Activated naive CD8-positive, alpha-beta T cell treated with anti-CD3 and anti-CD28 coated beads, Interleukin-2, amount 50 U/mL, for 16 hours (primary cell): ENCODE measurements at places on chromosomes 16 and 17.

DNA sequence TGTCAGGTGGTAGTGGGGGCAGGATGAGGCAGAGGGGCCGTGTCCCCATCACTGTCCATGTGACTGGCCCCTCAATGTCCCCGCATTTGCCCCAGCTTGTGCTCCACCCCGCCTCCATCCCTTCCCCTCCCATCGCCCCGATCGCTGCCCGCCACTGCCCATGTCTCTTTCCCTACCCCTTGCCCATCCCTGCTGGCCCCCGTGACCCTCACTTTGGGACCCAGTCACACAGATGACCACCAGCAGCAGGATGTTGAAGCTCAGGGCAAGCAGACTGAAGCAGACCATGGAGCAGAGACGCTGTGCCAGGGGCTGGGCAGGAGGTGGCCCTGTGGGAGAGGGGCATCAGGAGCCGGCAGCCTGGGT, 6.1 kb downstream of the ASGR2 start:
- DNase-seq = no peak

DNA sequence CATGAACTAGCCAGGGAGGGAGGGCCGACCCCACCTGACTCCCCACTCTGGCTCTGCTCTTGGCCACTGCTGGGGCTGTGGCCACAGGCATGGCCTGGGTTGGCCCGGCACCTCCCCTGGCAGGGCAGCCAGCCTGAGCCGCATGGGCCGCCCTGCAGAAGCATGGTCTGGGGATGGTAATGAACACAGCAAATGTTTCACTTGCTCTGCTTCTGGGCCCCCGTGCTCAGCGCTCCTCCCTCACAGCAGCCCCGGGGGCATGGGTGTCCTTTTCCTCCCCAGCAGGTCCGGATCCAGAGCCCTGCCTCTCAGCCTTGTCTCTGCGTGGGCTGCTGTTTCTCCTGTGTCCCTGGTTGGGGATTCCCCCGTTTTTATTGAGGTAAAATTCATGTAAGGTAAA, 30.9 kb upstream of the KCNJ12 start:
- no peak for DNase-seq

GRCh38 chr17:70271200-70271599, 101.9 kb downstream of the KCNJ2 start:
- no peak for DNase-seq

DNA sequence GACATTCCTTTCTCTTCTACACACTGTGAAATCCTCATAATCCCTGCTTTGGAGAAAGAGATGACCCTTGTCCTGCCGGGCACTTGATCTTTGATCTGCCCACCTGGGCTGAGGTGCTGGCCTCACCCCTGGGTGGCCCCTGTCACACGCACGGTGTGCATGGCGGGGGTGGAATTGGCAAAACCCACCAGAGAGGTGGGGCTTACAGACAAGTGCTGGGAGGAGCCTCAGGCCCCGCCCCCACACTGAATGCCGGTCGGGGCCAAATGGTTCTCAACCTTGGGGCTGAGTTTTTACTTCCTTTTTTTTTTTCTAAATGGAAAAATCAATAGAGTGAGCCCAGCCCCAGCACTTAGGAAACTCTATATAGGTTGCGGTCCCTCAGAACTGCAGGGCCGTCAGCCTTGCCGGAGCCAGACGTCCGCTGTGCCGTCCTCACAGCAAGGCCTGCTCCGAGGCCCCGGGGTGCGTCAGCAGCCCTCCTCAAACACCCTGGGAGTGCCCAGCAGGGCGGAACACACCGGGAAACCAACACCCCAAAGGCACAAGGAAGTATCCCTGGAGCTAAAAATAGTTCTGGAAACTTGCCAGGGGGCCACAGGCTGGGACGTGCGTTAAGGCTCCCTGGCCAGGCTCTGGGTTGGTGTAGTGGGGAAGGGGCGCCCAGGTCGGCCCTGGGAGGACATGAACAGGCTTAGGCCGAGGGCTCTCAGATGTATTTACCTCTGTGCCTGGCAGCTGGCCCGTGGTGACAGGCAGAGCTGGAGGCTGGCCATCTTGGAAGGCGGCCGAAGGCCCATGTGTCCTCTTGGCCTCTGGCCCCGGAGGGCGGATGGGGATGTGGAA, 11.0 kb downstream of the GPRC5C start:
- DNase-seq = no peak

DNA sequence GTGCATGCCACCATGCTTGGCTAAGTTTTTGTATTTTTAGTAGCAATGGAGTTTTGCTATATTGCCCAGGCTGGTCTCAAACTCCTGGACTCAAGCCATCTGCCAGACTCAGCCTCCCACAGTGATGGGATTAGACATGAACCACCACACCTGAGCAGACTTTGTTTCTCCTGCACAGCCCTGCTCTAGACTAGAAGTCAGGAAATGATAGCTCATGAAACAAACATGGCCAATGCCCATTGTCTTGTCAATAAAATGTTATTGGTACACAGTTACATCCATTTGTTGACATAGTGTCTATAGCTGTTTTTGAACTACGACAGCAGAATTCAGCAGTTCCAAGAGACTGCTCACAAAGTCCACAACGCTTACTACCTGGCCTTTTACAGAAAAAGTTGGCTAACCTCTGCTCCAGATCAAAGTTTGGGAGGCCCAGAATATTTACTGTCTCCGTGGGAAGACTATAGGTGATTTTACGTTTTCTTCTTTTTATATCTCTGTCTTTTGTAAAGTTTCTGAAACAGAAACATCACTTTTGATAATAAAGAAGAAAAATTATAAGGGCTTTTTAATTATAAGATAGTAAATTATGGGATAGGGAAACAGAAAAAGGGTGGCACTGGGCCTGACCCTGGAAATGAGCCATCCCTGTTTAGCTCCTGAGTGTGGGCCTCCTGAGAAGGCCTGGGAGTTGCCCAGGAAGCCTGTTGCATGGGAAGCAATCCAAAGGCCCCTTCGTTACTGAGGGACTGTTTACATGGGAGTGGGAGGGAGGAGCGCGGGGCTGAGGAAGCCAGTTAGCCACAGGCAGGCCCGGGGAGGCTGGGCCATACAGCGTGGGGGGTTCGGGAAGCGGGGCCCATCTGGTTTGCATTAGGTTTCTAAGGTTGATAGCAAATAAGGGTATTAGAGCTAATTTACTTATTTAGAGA, 201.5 kb downstream of the IRF8 start:
- no peak for DNase-seq

DNA sequence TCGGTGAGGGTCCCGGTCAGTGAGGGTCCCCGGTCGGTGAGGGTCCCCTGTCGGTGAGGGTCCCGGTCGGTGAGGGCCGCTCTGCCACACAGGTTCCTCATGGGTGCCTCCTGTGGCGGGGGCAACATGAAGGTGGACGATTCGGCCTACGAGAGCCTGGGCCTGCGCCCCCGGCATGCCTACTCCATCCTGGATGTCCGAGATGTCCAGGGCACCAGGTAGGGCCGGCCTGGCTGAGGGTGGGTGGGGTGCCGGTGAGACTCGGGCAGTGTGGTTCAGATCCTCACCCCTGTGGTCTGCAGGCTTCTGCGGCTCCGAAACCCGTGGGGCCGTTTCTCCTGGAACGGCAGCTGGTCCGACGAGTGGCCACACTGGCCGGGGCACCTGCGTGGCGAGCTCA, 9.0 kb upstream of the PRR35 start:
- DNase-seq = no peak

- DNase-seq = no peak
These were observed 4.9 kb upstream of the CDH1 start for GRCh38 chr16:68732042-68732680.

GRCh38 chr16:2095315-2095853, 40.3 kb downstream of the PKD1 start:
- no peak for DNase-seq

DNA sequence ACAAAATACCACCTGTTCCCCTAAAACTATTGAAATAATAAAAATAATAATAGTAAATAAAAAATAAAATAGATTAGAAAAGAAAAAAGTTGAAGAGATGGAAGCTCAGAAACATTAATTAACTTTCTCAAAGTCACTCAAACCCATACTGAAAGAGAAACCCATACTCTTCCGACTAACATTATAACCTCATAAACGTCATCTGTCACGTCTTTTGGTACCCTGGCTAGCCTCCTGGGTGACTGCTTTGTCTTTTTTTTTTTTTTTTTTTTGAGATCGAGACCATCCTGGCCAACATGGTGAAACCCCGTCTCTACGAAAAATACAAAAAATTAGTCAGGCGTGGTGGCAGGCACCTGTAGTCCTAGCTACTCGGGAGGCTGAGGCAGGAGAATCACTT, 7.6 kb downstream of the SLFN12L start:
- DNase-seq = no peak

DNA sequence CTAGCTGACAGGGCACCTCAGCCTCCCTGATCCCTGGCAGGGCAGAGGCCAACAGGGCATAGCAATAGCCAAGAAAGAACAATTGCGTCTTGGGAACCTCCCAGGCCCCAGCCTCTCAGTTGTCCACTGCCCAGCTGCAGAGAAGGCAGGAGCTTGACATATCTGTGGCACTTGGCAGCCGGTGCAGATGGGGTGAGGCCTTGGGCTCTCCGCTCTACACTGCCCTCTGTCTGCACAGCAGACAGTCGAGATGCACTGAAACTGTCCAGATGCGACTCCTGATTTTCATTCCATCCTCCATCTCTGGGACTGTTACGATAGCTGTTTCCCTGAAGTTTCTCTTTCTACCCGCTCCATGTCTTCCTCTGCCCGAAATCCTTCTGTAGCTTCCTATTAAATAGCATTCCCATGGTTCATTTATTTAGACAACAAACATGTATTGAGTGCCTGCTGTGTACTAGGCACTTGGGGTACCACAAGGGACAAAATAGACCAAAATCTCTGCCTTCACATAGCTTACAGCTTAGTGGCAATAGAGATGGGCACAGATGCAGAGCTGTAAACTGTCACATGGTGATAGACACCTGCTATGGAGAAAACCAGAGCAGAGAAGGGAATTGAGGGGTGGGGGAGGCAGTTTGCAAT, 3.3 kb downstream of the POLR3E start:
- no peak for DNase-seq

DNA sequence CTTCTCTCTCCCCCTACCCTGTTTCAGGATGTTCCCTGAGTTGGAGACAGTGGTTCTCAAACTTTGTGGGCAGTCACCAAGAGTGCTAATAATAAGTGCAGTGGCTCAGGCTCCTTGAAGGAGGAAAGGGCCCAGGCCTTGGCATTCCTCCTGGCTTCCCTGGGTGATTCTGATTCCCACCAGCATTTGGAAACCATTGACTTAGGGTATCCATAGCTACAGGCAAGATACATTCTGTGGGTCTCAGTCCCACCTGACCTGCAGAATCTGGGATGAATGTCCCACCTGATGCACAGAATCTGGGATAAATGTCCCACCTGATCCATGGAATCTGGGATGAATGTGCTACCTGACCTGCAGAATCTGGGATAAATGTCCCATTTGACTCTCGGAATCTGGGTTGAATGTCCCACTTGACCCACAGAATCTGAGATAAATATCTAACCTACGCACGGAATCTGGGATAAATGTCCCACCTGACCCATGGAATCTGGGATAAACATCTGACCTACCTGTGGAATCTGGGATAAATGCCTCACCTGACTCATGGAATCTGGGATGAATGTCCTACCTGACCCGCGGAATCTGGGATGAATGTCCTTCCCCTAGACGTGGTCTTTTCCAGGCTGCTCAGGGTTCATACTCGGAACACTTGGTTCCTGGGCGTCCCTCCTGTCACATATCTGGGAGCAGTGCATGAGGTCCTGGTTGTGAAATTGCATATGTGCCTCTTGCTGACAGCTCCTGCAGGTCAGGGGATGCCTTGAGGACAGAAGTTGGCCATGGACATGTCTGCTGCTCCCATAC, 136.7 kb upstream of the HS3ST2 start:
- DNase-seq = no peak

- DNase-seq = no peak
These were observed 266.7 kb downstream of the SOX9 start for GRCh38 chr17:72387487-72387886.

GRCh38 chr16:74029115-74029792, 267.4 kb upstream of the PSMD7 start:
- no peak for DNase-seq

GRCh38 chr17:21167303-21167702, 40.5 kb downstream of the DHRS7B start:
- no peak for DNase-seq

DNA sequence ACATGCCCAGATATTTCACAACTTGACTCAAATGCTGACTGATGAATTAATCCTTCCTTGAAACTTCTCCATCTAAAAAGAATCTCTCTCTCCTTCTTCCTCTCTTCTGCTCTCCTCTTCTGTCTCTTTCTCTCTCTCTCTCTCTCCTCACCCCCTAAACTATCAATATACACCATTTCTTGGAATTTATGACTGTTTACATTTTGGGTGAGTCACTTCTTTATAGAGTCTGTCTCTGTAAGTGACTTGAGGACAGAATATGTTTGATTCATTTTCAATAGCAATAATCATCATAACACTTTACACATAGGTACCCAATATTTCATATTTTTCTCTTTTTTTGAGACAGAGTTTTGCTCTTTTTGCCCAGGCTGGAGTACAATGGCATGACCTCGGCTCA, 15.3 kb downstream of the OR3A1 start:
- DNase-seq = no peak

- DNase-seq = no peak
These were observed 224.0 kb upstream of the TNRC6C start for GRCh38 chr17:77734371-77735080.

DNA sequence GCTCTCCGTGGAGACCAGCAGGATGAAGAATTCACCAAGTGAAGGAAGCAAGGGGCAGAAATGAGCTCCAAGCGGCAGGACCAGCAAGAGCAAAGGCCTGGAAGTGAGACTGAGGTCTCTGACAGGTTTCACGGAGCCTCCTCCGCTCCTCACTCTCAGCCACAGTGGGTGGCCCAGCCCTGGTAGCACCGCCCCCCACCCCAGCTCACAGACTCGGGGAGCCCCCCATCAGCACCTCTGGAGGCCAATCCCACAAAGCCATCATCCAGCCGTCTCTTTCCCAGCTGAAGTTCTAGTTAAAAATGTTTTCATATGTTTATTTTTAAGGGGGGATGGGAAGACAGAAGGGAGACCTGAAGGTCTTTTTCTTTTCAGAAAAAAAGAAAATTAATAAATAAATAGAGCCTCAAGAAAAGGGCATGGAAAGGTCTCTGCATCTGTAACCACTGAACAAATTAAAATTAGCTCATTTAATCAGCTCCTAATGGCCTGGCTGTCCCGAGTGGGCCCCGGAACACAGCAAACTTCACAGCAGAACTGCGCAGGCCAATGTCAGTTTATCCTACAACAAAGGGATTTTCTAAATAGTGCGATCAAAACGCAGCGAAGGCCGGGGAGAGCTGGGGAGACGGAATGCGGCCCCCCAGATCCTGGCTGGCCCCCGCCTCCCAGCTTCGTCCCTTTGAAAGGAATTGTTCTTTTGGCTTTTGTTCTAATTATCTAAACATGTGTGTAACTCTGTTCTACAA, 190.3 kb downstream of the ZNF423 start:
- DNase-seq = no peak

GRCh38 chr16:10622036-10622921, 41.9 kb upstream of the EMP2 start:
- no peak for DNase-seq

DNA sequence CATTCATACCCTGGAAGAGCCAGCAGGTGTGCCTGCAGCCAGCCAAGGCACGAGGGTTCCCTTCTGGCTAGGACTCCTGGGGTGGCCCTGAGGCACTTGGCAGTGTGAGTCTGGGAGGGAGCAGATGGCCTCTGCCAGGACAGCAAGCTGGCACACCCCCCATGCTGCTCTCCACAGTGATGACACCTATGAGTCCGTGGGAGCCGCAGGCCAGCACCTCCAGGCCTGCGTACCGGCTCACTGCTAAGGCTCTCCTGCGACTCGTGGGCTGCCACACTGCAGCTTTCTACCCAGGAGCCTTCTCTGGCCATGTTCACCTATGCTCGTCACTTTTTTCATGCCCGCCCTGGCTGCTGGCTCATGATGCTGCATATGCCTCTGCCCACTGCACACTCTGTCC, 68.1 kb downstream of the NDEL1 start:
- no peak for DNase-seq
